ENCODE measurements at places on chromosomes 1 and 21.

- no peak for DNase-seq
Measured at GRCh38 chr1:227888404-227889046, 59.2 kb downstream of the WNT9A start.

GRCh38 chr1:171807556-171807955, 26.1 kb downstream of the METTL13 start:
- no peak for DNase-seq

DNA sequence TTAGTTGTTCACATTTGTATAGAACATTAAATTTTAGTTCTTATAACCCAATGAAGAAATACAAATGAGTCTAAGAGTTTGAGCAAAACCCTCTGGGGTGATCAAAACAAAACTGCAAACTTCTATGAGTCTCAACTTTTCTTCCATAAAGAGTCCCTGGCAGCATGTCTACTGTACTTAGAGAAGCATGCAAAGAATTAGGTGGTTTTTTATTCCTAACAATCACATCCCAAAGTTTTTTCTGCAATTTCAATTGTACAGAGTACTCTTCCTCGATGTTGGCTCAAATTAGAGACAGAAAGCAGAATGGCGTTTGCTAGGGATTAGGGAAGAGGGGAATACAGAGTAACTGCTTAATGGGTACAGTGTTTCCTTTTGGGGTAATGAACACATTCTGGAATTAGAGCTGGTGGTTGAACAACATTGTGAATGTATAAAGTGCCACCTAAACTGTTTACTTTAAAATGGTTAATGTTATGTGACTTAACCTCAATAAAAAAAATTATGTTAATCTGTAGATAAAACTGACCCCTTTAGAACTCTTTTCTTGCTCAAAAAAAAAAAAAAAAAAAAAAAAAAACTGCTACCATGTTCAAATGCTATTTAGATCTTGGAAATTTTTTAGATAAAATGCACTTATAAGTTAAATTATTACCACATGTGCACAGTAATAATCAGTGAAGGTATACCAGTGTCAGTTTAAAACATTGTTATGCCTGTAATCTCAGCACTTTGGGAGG, 4.8 kb downstream of the RC3H1 start:
- peak; percentile 32 for DNase-seq

DNA sequence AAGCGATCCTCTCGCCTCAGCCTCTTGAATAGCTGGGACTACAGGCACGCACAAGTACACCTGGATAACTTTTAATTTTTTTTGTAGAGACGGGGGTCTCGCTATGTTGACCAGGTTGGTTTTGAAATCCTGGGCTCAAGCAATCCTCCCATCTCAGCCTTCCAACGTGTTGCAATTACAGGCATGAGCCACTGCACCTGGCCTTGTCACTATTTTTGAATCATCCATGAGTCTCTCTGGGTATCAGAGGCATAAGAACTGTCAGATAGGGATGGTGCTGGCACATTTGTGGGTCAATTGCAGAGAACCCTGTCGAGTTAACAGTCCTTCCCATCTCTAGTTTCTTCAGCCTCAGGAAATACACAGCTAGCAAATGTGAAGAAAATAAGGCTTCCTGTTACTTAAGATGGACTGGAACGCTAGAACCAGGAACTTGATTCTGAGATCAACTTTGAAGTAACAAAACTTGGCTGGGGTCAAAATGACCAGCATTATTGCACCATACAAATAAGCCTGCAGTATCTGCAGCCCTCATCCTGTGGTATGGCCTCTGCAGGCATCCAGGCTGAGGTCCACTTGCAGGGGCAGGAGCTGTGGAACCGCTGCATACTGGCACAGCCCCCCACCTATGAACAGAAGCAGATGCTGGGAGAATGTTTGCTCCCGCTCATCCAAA, 124.3 kb upstream of the GADD45A start:
- no peak for DNase-seq

DNA sequence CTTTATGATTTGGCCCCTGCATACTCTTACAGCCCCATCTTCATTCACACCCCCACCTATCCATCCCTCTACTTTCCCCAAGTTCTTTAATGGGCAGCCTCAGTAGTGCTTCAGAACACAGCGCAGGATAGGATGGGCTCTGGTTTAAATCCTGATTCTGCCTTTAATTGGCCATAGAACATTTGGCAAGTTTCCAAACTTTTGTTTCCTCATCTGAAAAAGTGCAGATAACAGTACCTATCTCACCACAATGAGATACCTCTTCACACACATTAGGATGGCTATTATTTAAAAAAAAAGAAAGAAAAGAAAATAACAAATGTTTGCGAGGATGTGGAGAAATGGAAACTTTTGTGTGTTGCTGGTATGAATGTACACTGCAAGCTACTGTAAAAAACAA, 142.5 kb upstream of the VANGL1 start:
- no peak for DNase-seq

DNA sequence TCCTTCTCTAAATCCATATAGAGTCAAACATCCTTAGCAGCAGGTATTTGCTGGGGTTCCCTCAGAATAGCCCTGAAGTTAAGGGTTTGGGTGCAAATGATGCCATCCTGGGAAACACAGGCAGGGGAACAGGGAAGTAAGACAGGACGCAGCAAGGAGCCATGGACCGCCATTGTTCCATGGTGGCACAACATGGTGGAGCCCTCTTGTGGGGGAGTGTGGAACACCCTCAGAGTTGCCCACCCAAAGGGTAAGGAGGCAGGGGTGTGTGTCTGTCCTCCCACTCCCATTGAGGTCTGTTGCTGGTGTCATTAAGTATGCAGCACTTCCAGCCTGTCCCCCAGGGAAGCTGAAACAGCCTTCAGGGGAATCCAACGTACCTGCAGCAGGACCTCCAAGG, 20.4 kb upstream of the RCAN1 start:
- DNase-seq = no peak

- peak; percentile 39 for DNase-seq
Measured at GRCh38 chr1:12615865-12616708, 1.9 kb downstream of the DHRS3 start.

GRCh38 chr1:229041946-229042345, 229.0 kb upstream of the RAB4A start:
- DNase-seq = no peak

DNA sequence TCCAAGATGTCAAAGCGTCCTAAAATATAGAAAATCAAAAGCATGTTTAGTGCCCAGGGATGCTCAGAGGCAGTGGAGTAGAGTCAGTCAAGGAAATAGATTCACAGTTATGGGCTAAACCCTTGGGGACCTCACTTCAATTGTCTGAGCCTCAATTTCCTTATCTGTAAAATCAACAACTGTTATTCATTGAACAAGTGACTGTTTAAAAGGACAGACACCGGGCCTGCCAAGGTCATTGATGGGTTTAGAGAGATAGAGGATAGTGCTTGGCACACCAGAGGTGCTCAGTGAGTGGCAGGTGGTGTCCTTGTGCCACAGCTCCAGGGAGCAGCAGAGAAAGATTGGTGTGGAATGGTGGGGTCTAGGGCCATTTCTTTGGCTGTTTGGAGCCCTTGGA, 12.8 kb downstream of the PLA2G5 start:
- no peak for DNase-seq

GRCh38 chr1:41758904-41759548, 159.7 kb downstream of the HIVEP3 start:
- peak; percentile 94 for DNase-seq

DNA sequence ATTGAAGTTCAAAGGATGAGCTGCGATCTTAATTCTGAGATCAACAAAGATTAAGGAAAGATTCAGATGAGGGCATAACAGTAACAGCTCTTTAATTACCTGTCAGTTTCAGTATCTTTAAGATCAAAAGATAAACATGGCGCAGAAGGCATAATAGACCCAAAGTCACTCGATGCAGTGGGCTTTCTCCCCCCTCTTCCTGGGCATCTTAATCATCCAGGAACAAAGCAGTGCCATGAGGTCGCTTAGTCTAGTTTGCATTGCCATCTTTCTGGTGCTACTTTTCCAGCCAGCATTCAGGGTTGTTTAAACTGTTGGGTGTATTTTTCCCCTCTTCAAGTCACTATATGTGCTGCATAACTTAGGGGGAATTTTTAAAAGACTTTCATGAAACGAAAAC, 72.3 kb downstream of the HUNK start:
- DNase-seq = no peak

GRCh38 chr1:15384301-15384901, 25.3 kb upstream of the EFHD2 start:
- DNase-seq = peak; percentile 21

DNA sequence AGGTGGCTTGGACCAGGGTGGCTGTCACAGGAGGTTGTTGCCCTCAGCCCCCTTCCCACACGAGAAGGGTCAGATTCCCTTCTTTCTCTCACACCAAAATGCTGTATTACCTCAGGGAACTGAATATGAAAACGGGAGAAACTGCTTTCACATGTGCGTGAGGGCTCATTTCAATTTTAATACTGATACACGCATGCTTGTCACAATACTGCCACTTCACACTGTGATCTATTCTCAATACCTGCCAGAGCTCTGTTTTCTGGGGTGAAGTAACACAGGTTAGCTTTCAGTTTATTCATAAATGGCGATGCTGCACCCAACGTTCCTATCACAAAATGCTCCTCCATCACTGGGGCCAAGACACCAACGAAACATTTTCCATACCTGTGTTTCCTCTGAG, 181.8 kb downstream of the APP start:
- no peak for DNase-seq

DNA sequence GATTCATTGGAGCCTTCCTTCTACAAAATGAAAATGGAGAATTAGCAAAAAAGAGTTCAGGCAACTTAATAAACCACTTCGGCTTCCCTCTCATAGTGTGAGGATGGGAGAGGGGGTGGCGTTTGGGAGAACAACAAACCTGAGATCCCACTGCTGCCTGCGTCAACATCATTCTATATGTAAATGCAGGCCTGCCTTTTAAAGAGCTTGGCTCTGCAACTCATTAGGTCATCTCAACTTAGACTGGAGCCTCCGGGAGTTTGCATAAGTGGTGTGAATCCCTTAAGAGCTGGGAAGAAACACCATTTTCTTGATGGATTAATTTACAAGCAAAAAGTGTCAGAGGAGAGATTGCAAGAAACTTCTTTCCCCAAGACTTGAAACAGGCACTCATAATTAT, 127.6 kb upstream of the DAB1 start:
- DNase-seq = no peak

GRCh38 chr1:234089396-234089795, 184.9 kb downstream of the SLC35F3 start:
- no peak for DNase-seq

DNA sequence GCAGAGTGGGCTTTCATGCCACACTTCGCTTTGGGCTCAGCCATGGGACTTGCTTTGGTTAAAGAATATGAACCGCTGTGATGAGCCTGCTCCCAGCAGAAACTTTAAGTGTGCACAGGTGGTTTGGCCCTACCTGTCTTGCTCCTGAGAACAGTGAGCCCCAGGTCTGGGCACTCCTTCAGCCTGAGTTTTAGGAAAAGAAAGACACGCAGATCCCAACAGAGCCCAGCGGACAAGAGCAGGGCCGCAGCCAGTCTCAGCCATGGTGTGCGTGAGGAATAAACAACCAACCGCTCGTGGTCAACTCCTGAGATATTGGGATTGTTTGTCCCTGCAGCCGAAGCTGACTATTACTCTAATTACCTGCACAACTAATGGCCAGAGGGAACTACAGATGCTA, 217.1 kb upstream of the C1orf174 start:
- DNase-seq = no peak

- DNase-seq = no peak
Measured at GRCh38 chr1:226983992-226984364, 43.9 kb downstream of the COQ8A start.

All from fibroblast of upper back skin (primary cell).